Immature natural killer cell (primary cell): ENCODE measurements at places on chromosomes 16 and 17.

DNA sequence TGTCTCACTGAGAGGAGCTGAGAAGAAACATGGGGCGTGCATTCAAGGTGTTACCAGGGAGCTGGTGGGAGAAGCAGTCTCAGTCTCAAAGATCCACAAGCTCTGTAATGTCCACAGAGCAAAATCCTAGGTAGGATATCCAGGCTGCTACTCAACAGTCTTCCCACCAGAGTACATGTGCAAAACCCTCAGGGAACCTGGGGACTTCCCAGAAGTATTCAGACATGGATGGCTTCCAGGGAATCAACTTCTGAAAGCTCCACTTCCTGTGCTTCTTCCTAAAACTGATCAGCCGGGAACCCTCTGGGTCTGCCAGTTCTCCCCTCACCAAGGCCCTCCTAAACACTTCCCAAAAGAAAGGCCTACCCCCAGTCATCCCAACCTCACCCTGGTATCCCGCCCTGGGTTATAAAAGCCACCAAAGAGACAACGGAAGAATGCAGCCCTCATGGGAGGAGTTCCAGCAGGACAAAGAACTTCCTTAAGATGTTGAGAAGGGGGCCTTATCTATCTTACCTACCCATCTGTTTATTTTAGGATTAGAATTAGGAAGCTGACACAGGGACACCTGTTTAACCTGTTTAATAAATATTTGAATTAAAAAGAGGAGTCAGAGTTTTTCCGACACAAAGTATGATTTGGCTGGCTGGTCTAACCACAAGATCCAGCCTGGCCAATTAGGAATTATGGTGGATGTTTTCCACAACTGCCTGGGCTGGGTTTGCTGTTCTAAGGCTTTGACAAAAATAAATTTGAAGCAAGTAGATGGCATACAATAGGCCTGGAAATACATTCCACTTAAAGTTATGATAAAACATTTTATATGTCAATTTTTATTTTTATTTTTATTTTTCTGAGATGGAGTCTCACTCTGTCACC lies 37.0 kb downstream of the CUEDC1 start:
- no peaks in the 10 kb centered on the region for H3K36me3 ChIP-seq
- no peak overlapping the region for H3K27ac ChIP-seq
- no peak for DNase-seq

GRCh38 chr16:16798504-16798903 lies 419.6 kb downstream of the NPIPA7 start:
- no peaks in the 10 kb centered on the region for H3K36me3 ChIP-seq
- H3K4me3 ChIP-seq = no peak overlapping the region
- no peaks in the 10 kb centered on the region for H3K4me1 ChIP-seq

GRCh38 chr17:50872710-50873424 lies 6.7 kb upstream of the TOB1 start:
- H3K4me1 ChIP-seq = peaks cover 37% of the 10 kb centered on the region
- H3K36me3 ChIP-seq = no peaks in the 10 kb centered on the region
- no peak overlapping the region for H3K4me3 ChIP-seq
- peaks cover 17% of the 10 kb centered on the region for H3K27me3 ChIP-seq

- H3K36me3 ChIP-seq = peaks cover 29% of the 10 kb centered on the region
- DNase-seq = no peak
- no peaks in the 10 kb centered on the region for H3K27me3 ChIP-seq
These were observed 22.9 kb downstream of the ALDH3A2 start for GRCh38 chr17:19671433-19671832.

- H3K4me1 ChIP-seq = no peaks in the 10 kb centered on the region
- H3K4me3 ChIP-seq = no peak overlapping the region
- DNase-seq = no peak
- peaks cover 28% of the 10 kb centered on the region for H3K27me3 ChIP-seq
These were observed 29.9 kb upstream of the FOXF1 start for GRCh38 chr16:86480444-86480843.

GRCh38 chr16:740764-741505 lies at the start of gene CIAO3:
Gene CIAO3 (minus strand): TSS chr16:740997. CDS start chr16:740985, 12 bp downstream.
- peak within 1 kb of the TSS; percentile 82 for H3K4me3 ChIP-seq
- peaks cover 1% of the 10 kb centered on the region for H3K27me3 ChIP-seq
- peaks cover 8% of the 10 kb centered on the region for H3K4me1 ChIP-seq
- DNase-seq = peak; percentile 92
- H3K36me3 ChIP-seq = no peaks in the 10 kb centered on the region
- H3K27ac ChIP-seq = no peak within 1 kb of the TSS

GRCh38 chr16:88886845-88887521 lies 20.5 kb upstream of the PABPN1L start:
- H3K4me3 ChIP-seq = no peak overlapping the region
- H3K27me3 ChIP-seq = no peaks in the 10 kb centered on the region
- peaks cover 3% of the 10 kb centered on the region for H3K4me1 ChIP-seq
- no peaks in the 10 kb centered on the region for H3K36me3 ChIP-seq
- no peak overlapping the region for H3K27ac ChIP-seq
